ENCODE measurements at places on chromosomes 2 and 18.

- no peak for DNase-seq
Observed at GRCh38 chr18:45402485-45403056, 212.7 kb upstream of the SLC14A2 start.

DNA sequence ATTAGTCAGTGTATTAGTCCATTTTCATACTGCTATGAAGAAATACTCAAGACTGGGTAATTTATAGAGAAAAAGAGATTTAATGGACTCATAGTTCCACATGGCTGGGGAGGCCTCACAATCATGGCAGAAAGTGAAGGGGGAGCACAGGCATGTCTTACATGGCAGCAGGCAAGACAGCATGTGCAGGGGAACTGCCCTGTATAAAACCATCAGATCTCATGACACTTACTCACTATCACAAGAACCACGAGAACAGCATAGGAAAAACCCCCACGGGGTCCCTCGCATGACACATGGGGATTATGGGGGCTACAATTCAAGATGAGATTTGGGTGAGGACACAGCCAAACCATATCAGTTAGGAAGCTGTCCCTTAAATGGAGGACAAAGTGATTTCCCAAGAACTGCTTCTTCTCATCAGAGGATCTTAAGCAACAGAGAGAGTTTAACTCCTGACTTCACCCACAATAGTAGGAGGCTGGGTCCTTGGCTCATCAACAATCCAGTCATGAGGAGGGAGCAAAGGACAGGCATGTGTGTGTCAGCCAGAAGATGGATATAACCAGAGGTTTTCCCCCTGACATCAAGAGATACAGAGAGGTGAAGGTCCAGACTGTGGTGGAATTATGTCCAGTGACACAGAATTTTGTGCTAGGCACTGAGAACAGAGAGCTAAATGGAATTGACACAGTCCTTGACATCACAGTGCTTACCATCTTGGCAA is 203.8 kb upstream of the SH3BP4 start:
- no peak for DNase-seq

DNA sequence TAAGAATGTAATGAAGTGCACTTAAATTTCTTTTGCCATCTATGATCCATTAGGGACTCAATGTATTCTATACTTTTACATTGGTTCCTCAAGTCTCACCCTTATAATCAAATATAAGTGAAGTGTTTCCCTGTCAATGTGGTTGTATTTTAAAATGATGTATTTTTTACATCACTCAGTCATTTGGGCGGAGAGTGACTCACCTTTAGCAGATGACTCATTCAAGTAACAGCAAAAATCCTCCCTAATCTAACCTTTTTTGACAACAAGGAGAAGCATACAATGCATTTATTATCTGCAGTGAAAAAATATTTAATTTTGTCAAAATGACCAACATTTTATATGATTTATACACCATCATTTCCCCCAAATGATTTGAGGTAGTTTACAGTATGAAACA is 94.4 kb downstream of the FANCL start:
- no peak for DNase-seq

DNA sequence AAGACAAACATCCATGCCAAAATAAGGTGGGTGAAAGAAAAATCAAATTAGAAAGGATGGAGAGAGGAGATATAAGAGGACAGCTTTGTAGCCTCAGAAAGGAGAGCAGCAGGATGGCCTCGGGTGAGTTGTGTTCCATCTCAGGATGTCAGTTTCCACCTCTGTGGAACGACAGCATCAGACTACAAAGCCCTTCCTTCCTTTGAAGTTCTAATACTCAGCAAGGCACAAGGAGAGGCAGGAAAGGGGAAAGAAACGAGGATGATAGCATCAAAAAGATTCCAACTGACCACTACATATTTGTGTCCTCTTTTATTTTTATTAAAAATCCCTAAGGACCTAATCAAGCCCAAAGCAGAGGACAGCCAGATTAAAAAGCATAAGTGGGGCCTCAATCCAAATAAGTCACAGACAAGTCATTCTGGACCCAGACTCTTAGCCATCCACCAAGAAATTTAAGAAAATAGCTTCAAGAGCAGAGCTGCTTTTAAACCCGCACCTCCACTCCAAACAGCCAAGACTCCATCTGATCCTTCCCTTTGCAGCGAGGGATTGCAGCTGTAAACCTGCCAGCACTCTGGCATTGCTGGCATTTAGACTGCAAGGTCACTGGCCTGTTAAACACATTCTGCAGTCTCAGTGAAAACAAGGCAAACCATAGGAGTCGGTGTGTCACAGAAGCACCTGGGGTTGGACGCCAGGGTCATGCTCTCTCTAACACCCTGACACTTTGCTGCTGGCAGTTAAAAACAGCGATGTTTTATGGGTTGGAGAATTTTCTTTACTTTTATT is 314.5 kb upstream of the CHAC2 start:
- DNase-seq, result no peak

- DNase-seq, result no peak
Observed at GRCh38 chr2:168895771-168896170, 5.3 kb upstream of the G6PC2 start.

DNA sequence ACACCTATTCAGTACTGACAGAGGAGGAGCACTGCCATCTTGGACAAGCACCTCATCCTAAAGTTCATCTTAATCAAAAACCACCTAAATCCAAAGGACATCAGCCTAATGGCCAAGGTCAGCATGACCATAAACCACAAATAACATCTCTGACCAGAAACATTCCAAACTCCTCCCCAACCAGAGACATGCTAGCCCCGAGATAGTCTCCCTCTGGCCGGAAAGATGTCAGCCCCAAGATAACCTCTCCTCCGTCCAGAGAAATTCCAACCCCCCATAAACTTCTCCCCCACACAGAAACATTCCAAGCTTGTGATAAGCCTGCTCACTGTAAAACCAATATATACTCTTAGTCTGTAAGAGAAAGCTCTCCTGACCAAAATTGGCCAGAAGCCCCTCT is 260.6 kb downstream of the CLIP4 start:
- DNase-seq, result no peak

DNA sequence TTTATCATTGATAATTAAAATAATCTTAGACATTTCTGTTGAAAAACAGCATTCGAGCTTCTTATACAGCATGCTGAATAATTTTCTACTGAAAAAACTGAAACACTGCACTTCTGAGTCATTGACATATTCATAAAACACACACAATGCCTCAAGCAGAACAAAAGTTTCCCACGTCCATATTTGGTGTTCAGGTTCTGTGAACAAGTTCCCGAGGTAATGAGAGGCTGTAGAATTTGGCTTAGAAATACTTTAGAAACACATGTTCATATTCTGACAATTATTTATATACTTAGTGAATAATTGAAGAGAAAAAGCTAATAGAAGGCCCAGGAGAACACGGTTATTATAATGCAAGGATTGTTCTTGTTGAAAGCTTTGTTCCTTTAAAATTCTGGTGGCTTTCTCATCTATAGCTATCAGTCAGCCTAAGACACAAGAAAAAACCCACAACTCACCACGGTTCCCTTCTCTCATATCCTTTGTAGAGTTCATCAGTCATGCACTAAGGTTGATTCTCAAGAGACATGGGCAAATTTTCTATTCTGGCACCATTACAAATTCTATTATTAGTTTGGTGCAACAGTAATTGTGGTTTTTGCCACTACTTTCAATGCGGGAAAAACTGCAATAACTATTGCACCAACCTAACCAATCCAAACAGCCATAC is 194.4 kb downstream of the TMX3 start:
- no peak for DNase-seq

DNA sequence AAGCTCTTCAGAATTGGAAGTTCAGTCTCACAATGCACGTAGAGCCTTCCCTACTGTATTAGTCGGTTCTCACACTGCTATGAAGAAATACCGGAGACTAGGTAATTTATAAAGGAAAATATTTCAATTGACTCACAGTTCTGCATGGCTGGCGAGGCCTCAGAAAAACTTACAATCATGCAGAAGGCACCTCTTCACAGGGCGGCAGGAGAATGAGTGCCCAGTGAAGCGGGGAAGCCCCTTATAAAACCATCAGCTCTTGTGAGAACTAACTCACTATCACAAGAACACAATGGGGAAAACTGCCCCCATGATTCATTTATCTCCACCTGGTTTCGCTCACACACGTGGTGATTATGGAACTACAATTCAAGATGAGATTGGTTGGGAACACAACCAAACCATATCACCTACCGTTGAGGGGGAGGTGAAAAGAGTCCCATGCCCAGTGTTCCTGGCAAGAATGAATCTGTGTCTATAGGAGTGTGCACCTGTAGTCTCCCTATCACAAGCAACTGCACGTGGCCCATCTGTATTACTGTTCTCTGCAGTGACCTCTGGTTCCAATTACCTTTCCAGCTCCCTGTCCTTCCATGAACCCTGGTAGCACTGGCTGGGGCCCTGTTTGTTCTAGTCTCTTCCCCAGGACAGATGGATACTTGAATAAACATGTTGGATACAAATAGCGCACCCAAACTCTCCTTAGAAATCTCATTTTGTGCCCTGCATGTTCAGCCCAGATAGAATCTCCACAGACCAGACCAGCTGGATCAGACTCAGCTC is 44.4 kb upstream of the ATL2 start:
- DNase-seq, result no peak

DNA sequence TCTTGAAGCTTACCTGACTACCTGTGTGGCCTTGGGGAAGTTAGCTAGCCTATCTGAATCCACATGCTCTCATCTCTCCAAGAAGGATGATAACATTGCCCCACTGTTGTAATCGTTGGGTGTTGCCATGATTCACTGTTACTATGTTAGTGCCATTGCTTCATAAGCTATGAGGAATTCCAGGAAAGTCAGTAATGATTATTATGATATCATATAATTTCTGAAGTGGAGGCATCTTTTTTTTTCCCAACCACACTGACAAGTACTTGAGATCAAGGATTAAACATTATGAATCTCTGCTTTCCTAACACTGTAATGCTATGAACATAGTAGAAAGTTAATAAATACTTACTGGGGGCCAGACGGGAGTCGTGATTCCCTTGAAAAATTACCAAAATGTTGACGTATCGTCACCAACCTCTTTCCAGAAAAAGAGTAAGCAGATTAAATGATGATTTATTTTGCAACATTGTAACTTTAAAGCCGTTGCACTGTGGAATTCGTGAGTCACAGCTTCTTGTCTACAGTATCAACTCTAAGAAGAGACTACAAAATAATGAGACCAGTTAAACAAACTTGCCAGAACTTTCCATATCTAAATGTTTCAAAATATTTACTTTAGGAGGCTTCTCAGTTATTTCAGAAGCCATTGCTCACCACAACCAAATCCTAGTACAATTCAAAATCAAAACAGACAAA is 459.9 kb downstream of the PIK3C3 start:
- no peak for DNase-seq

DNA sequence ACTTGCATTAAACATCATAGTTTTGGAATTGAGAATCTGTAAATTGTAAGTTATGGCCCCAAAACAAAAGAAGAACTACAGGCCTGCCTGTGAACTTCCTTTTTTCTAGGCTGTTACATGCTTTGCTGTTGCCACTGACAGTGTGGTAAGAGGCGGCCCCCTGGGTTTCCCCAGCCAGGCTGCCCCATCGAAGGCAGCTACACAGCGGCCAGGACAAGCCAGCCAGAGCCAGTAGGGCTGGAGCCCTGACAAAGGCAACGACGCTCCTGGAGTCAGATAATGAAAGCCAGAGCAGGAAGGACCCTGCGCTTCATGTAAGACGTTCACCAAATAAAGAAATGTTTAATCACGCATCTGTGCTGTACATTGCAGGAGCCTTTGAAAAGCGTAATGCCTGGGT is 55.0 kb downstream of the ANKRD44 start:
- DNase-seq, result no peak

GRCh38 chr18:71036783-71037182 is 747.9 kb downstream of the SOCS6 start:
- no peak for DNase-seq

DNA sequence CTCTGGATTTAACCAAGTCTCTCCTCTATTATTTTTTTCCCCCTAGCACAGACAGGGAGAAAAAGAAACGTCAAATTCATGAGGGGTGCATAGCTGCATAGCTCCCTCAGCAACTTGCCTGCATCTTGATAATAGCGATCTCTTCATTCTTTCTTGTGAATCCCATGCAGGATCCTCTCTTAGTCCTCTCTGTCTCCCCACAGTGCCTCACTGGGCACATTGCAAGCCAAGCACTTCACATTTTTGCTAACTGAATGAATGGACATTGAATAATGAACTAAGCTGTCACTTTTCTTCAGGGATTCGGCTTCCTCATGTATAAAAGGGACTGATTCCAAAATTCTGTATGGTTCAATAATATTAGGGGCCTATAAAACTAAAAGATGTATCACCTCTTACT is 2.9 kb upstream of the EPB41L3 start:
- no peak for DNase-seq

DNA sequence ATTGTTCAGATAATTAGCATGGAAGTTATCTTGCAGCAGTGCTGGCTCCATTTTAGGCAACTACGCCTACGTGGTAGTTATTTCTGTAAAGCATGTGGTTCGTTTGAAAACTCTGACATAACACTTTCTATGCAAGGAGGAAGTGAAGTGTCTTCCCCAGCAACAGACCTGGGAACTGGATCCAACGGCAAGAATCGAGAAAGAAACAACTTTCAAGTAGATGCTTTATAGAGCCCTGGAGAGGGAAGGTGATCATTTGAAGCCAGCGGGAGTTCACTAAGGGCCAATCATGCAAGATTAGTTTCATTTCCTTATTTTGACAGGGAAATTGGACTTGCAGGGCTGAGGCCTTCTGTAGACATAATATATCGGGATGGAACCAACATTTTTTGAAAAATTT is 218.3 kb downstream of the ACKR3 start:
- no peak for DNase-seq

GRCh38 chr2:133338224-133338623 is 230.0 kb downstream of the NCKAP5 start:
- no peak for DNase-seq

- no peak for DNase-seq
Observed at GRCh38 chr2:9329497-9329896, 93.8 kb downstream of the ITGB1BP1 start.

DNA sequence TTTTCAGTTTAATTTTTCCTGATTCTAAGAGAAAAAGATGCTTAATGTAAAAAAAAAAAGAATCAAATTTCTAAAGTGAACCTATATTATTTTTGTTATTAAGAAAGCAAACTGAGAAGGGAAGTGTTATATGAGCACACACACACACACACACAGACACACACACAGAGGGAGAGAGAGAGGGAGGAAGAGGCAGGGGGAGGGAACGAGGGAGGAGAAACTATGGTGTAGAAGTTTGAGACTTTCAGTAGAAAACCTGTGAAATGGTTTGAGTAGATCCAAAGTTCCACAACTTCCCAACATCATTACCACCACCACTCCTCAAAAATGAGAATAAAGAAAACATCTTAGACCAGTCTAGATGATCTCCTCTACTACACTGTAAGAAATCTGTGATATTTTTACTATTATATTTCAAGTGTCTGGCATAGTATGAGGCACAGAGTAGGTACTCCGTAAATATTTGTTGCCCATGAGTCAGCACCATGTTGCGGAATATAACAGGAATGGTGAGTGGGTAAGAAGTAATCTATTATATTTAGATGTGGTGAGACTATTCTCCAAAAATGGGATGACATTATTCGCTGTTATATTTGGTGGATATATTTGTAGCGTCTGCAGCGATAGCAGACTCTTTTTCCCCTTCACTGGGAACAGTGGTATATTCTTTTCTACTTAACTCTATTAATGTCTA is 149.4 kb upstream of the DNMT3A start:
- no peak for DNase-seq

Data from T1000 (cell line).